ENCODE measurements at places on chromosomes 11 and 22.

DNA sequence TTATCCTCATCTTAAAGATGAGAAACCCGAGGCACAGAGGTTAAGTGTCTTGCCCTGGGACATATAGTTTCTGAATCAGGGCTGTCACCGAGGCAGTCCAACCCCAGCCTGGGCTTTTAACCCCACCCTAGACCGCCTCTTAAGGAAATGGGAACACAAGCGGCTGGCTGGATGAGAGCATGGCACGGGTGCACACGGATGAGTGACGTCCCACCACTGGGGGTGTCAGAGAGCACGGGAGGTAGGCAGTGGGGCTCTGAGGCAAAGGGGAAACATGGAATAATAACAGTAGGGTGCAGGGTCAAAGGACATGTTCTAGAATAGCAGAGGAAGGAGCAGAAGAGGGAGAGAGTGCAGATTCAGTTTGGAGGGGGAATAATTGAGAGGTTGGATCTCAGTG is 22.3 kb downstream of the PPFIBP2 start:
- DNase-seq = no peak

- no peak for DNase-seq
These were observed 15.9 kb downstream of the PDGFD start for GRCh38 chr11:104148074-104148473.

GRCh38 chr11:37770145-37770544 is 1172.1 kb upstream of the RAG2 start:
- no peak for DNase-seq

GRCh38 chr11:78922859-78923625 is 348.4 kb upstream of the NARS2 start:
- no peak for DNase-seq

DNA sequence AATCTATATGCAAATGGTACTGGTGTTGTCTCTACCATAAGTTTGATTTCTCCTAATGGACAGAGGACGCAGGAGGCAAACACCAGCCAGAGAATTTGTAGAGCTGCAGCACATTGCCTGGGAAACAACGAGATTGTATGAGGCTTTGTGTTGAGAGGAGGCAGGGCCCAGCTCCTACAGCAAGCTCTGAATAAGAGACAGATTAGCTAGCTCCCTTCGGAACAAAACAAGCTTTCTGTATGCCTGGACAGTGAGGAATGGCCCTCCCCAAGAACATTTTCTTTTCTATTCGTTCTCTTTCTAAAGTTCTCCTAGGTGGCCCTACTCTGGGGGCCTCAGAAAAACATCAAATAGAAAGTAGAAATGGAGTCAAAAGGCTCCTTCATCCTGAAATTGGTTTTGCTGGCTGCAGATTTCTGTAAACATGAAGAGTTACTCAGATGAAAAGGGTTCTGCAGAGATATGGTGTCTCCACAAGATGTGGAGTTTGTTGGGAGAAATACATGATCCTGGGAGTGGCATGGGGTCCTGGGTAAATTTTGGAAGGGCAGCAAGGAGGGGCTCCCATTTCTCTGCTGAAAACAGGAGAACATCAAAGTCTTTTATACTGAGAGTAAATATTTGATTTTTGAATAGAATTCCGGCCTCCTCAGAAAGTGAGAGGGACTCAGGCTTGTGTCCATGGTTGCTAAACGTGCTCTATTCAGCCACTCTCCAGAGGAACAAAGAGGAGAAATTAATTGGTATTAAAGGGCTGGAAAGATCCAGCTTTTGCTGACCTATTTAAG is 6.8 kb upstream of the HEPACAM start:
- no peak for DNase-seq

DNA sequence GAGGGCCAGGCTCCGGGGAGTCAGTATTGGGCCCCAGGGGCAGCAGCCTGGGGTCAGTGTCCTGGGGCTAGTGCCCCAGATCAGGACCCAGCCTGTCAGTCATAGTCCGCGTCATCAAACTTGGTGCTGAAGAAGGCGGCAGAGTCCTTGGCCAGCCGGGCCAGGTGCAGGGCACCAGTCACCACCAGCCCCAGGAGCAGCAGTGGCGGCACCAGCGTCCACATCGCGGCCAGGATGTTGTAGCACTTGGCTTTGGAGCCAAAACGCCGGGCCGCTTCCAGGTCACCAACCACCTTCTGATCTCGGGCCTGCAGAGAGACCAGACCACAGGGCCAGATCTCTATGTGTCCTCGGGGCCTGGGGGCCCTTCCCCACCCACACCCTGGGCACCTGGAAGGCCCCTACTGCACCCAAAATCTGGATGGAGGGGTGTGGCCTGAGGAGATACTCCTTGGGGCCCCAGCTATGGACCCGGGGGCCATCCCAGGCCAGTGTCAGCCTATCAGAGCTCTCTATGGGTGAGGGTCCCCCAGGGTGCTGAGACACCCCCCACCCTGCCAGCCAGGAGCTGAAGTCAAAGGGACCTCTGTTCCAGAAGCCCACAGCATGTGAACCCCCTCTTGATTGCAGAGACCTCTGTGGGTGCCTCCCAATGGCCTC is 790 bp downstream of the IFITM5 start:
- no peak for DNase-seq

DNA sequence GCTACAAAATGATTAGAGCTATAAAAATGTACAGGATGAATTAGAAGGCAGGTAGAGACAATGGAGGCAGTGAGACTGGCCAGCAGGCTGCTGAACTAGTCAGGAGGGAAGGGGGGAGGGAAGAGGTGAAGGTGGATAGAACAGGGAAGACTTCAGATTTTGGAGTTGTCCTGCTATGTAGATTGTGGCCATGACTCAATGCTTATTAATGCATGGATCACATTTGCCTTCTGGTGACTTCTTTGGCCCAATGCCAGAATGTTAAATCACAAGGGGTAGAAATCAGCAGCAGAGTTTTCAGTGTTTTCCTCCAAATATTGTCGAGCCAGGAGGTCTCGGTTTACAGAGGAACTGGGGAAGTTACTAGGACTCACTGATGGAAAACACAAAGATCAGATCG is 346.6 kb downstream of the AASDHPPT start:
- DNase-seq = no peak

DNA sequence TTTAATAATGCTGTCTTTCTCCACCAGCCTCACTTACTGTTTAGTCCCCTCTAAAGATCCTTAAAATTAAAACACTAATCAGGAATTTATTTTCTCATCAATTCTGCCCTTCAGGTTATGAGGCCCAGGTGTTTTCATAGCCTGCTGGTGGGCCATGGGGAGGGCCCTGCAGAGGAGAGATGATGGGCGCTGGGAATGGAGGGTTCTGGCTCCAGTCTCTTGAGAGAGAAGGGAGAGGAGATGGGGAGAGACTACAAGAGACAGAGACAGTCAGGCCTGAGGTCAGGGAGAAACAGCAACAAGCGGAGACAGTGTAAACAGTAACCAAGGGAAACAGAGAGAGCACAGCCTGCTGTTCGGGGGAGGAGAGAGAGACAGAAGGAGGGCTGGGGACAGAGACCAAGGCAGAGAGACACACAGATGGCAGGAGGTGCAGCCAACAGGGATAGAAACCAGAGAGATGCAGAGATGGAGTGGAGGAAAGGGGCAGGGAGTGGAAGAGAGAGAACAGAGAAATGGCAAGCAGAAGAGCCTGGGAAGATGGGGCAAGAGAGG is 187.3 kb upstream of the SYT13 start:
- DNase-seq = no peak

GRCh38 chr11:61083601-61084147 is 18.6 kb upstream of the CD5 start:
- no peak for DNase-seq

DNA sequence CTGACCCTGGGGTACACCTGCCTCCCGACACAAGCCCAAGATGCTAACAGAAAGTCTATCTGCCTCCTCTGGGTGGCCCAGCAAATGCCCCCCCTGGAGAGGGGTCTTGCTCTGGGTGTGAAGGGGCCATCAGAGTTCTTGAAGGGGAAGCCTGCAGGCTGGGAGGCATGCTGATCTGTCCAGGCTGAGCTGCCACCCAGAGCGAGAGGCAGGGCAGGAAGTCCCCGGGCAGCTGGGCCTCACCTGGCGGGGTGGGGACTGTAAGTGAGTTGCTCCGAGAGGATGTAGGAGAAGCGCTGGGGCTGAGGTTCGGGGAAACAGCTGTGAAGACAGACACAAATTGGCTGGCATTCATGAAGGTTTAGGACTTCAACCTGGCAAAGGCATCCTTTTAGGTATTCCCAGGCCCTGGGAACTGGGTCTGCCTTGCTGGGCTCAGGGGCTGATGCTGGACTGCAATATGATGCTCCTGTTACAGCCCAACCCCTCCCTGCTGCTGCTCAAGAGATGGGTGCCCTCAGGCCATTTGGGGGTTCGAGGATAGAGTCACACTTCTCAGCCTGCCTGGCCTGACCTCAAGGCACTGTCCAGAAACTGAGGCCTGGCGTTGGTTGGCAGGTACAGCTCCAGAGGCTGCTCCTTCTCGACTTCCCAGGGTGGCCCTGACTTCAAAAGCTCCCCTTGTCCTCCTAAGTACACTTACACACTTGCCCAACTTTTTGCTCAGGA is 60.2 kb upstream of the LYVE1 start:
- DNase-seq = no peak

GRCh38 chr11:73423506-73423905 is 47.3 kb downstream of the RELT start:
- no peak for DNase-seq

DNA sequence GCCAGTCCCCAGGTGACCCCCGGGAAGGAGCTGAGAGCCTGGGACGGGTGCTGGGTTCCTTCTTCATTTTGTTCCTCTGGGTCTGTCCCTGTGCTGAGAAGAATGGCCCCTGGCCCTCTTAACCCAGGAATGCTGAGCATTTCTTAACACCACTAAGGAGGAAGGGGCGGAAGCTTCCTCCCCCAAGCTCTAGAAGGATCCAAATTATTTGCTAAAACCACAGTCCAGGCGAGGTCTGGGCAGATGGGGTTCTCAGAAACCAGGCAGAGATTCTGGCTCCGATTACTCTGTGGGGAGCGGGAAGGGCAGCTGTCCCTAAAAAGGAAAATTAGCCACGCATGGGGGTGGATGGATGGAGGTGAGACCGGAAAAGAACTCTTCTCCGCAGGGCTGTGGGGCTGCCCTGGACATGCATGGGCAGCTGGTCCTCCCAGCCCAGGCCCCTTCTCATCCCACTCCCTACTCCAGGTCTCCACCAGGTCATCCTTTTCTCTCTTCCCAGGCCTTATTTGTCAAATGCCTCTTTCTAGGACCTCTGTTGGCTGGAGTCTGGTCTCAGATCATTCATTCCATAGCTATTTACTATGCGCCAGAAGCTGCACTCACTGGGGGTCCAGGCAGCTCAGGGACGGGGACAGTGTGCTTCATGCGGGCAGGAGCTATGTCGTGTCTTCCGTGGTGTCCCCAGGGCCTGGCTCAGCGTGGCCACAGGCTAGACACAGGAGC is 45.0 kb upstream of the MYH9 start:
- no peak for DNase-seq

- no peak for DNase-seq
These were observed 16.5 kb downstream of the TRPM5 start for GRCh38 chr11:2427721-2428321.

DNA sequence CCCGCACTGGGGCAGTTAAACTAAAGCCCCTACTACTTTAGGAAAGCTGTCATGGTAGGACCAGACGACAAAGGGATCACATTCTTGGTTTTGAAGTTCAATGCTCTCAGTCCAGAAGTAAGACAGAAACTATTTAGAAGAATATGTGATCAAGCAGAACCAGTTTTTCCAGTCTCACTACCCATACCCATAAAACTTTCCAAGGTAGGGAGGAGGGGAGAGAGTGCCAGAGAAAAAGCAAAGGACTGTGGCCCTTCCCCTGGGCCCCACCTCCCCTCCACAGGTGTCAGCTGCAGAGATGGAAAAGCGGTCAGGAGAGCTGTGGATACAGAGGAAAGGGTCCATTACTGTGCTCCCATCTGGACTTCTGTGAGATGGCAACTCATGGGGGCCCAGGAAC is 587.1 kb downstream of the SOX6 start:
- no peak for DNase-seq

GRCh38 chr11:117620086-117620485 is 176.9 kb downstream of the DSCAML1 start:
- no peak for DNase-seq

DNA sequence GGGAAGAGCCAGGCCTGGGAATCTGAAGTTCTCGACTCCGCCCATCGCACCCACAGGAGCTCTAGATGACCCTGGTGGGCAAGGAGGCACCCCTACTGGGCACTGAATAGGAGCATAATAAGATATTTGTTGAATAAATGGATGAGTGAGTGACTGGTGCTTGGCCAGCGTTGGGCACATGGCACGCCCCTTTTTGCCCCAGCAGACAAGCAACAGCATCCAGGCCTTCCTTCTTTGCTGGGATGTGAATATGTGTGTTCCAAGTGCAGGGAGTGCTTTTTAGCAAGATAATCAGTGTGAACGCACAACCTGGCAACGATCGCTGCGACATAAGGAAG is 443 bp upstream of the CELF1 start:
- DNase-seq = no peak

DNA sequence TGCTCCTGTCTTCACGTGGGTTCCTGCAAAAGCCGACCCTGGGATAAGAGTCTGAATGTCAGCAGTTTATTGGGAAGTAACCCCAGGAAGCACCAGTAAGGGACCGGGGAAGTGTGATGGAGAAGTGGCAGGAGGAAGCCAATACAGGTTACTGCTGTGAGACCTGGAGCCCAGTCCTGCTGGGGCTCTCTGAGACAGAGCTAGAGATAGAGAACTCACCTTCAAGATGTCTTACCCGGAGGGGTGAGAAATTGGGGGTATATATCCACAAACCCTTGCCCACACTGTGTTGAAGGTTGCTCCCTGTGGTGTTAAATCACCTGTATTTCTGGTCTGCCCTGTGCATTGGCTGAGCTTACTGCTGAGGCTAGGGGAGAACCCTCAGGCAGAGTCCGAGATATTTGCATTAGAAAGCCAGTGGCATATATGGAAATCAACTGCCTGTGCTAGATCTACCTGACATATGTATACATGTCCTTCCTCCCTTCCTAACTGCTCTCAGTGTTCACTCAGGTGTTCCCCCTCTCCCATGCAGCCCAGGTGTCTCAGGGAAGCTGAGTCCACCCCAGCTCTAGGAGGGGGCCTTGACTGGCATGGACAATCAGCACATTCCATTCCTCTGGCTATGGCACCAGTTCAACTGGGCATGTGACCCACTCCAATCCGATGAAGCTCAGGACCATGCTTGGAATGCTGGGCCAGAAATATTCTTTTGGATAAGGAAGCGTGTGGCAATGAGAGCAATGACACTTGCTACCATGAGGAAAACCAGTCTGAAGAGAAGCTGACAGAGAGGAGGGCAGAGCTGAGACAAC is 6.8 kb upstream of the MICAL2 start:
- no peak for DNase-seq

GRCh38 chr22:17633217-17633997 is 4.9 kb upstream of the ATP6V1E1 start:
- DNase-seq = no peak

- DNase-seq = no peak
These were observed 13.0 kb upstream of the CARD18 start for GRCh38 chr11:105152560-105152959.

- no peak for DNase-seq
These were observed 32.8 kb upstream of the SCUBE1 start for GRCh38 chr22:43375951-43376455.

- DNase-seq = no peak
These were observed 68.8 kb downstream of the SNX19 start for GRCh38 chr11:130847517-130847916.
